ENCODE measurements at places on chromosomes 12 and 14.

DNA sequence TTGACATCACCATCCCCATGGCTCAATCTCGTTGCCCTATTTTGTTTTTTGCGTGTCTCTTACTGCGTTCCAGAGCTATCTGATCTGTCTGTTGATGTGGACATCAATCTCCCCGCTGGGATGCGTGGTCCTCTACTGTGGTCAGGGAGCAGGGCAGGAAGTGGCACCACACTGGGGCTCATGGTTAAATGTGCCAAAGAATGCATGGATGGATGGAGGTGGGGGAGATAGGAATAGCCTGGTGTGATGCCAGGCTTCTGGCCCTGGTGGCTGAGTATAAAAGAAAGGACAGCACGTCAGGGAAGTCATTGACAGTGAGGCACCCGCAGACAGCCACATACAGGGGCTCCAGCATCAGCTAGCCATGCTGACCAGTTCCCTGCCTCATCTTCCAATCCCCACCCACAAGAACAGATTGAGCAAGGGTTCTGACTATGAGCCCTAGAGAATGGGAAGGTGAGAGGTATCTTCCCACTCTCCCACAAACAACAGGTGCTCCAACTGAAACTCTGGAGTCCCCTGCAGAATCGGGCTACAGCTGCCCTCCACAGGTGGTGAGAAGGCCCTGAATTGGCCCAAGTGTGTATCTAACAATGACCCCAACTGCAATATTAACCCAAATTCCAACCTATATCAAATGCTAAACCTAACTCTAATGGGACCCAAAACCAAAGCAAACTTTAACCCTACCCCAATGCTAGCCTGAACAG, 2.7 kb upstream of the BEGAIN start:
- DNase-seq, result no peak

GRCh38 chr12:57456145-57456700, 1.1 kb downstream of the INHBE start:
- DNase-seq, result peak; percentile 67

DNA sequence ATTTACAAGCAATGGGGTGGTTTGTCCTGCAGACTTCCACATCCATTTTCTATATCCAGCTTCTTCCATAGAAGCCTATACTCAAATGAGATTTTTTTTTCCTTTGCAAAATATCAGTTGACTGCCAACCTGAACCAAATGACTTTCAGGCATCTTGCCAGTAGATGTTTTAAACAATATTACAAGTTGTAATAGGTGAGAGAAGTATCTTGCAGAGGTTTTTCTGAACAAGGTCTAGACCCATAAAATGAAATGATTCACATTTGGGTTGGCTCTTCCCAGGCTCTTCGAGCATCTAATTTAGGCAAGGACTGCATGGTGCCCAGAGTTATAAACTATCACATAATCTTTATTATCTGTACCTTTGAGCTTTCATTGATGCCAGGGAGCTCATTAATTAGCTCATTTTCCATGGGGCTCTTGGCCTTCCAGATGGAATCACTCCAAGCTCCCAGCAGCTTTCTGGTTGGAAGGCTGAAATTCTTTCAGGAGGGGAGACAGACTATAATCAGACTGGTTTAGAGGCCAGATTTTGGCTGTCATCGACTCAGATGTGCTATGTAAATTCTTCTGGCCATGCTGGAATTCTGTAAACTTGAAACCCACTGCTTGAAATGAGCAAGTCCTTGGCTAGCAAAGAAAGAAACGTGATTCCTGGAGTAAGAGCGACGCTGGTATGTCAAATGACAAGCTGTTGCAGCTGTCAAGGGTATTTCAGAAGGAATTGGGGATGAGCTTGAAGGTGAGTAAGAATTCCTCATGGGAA, 32.2 kb upstream of the DICER1 start:
- no peak for DNase-seq

- DNase-seq, result no peak
These were observed 271.3 kb downstream of the ZFP36L1 start for GRCh38 chr14:68521557-68521901.

DNA sequence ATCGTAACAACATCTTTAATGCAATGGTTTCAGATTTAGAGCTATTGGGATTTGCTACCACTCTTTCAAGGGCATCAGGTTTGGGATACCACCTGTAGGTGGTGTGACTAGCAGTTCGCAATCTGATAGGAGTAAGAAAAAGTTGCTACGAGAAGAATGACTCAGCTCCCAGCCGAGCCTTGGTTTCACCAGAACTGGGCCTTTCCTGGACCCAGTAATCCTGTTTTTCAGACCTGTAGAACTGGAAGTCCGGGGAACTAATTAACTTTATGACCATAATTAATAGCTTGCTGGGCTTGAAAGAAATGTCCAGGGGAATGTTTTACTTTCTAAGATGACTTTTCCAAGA, 770 bp downstream of the ABHD4 start:
- DNase-seq, result peak; percentile 28

- DNase-seq, result no peak
These were observed 2.3 kb upstream of the ANGEL1 start for GRCh38 chr14:76814726-76815645.

DNA sequence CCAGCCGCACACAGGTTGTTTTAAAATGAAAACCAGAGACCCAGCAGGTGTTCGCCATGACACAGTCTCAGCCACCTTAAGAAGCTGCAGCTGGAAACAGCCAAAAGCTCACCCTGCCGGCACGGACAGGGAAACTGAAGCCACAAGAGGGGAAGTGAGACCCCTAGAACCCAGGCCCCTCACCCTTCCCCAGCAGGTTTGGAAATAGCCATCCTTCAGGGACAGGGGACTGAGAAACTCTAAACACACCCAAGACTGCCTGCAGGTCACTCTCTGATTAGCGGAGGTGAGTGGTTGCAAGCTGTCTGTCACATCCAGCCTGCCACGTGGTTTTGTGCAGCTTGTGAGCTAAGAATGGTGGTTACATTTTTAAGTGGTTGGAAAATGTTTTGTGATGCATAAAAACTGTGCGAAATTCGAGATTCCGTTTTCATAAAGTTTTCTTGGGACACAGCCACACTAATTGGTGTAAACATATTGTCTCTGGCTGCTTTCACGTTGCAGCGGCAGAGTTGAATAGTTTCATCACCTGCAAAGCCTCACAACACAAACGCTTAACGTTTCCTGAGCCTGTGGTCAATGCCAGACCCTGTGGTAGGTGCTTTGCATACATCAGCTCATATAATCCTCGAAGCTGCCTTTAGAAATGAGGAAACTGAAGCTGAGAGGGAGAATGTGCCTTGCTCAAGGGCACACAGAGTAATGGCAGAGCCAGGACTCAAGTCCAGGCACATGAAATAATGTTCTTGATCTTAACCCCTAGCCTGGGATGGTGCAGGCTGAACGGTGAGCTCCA, 1.7 kb upstream of the SELPLG start:
- DNase-seq, result peak; percentile 52

- no peak for DNase-seq
These were observed 151.1 kb downstream of the DACT1 start for GRCh38 chr14:58788655-58789503.

GRCh38 chr12:120760349-120761254, 35.0 kb downstream of the ACADS start:
- peak; percentile 31 for DNase-seq

DNA sequence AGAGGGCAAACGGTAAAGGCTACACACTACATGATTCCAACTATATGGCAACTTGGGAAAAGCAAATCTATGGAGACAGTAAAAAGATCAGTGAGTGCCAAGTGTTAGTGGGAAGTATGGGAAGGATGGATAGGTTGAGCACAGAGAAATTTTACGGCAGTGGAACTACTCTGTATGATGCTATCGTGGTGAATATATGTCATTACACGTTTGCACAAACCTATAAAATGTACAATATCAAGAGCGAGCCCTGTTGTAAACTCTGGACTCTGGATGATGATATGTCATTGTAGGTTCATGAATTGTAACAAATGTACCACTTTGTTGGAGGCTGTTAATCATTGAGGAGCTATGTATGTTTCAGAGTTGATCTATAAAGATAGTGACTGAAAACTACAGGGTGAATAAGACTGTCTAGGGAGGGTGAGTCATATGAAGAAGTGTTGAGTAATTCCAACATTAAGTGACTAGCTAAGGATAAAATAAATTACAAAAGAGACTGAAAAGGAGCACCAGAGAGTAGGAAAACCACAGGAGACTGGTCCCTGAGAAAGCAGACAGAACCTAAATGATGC, 349.2 kb upstream of the LMO3 start:
- DNase-seq, result no peak

DNA sequence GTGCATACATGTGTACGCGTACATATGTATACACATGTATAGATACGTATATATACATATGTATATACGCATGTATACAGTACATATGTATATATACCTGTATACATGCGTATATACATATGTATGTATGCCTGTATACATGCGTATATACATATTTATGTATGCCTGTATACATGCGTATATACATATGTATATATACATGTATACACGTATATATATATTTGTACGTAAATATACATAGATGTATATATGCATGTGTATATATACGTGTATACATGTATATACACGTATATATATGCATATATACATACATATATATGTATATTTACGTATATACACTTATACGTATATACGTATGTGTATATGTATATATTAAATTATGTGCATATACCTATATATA, 93.9 kb upstream of the ABCD2 start:
- DNase-seq, result no peak

- peak; percentile 74 for DNase-seq
These were observed 9.3 kb downstream of the PGF start for GRCh38 chr14:74945852-74946658.

- no peak for DNase-seq
These were observed 449 bp upstream of the GLT8D2 start for GRCh38 chr12:104050436-104050835.

DNA sequence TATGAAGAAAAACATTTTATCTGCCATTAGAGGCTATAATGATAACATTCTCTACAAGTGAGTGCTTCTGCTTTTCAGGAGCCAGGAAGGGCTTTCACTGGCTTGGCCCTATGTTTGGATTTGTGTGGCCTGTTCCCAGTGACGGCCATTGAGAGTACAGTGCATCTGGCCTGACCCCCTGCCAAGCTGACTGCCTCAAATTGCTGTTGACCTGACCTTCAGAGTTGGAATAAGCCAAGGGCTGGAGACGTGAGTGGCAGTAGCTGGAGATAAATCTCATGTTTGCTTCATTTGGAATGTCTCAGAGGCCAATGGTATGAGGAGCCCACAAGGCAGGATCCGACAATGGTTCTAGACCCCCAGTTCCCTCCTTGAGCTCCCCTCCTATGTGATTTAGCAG, 28.3 kb upstream of the PLEKHG7 start:
- no peak for DNase-seq

GRCh38 chr12:104406164-104406563, 50.6 kb upstream of the CHST11 start:
- DNase-seq, result no peak

GRCh38 chr12:105337391-105337790, 6.9 kb downstream of the C12orf75 start:
- DNase-seq, result peak; percentile 10

- peak; percentile 29 for DNase-seq
These were observed 20.5 kb upstream of the FAM181A start for GRCh38 chr14:93906341-93907329.

DNA sequence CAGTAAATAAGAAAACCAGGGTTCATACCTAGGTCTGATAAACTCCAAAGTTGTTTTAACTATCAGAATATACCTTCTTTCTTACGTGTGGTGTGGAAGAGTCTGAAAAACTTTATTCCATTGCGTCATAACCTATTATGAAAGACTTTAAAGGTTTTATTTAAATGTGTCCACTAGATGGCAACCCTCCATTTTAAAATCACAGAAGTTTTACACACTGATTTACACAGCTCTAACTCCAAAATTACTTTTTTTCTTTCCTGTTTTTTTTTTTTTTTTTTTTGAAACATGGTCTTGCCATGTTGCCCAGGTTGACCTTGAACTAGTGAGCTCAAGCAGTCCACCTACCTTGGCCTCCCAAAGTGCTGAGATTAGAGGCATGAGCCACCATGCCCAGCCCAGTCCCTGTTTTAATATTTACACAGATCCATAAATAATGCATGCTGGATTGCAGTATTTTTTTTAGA, 17.3 kb upstream of the TMPRSS12 start:
- DNase-seq, result peak; percentile 72

DNA sequence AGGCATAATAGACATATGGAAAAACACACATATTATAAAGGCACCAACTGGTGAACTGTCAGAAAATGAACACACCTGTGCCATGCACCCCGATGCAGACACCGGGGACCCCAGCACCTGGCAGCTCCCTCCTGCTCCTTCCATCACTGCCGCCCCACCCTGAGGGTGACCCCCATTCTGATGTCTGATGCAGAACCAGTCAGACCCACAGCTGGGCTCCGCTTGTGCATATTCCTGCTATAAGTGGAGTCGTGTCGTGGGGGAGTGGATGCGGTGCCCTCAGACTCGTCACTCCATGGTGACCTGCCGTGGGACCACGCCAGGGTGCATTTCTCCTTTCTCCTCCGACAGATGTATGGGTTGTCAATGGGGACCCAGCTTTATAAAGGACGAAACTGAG, 45.7 kb upstream of the MEG3 start:
- no peak for DNase-seq

GRCh38 chr12:42130672-42131402, 13.8 kb downstream of the GXYLT1 start:
- DNase-seq, result no peak

- no peak for DNase-seq
These were observed 97.8 kb downstream of the ETNK1 start for GRCh38 chr12:22722779-22723178.

- no peak for DNase-seq
These were observed 49.8 kb downstream of the B4GALNT3 start for GRCh38 chr12:509500-509899.

DNA sequence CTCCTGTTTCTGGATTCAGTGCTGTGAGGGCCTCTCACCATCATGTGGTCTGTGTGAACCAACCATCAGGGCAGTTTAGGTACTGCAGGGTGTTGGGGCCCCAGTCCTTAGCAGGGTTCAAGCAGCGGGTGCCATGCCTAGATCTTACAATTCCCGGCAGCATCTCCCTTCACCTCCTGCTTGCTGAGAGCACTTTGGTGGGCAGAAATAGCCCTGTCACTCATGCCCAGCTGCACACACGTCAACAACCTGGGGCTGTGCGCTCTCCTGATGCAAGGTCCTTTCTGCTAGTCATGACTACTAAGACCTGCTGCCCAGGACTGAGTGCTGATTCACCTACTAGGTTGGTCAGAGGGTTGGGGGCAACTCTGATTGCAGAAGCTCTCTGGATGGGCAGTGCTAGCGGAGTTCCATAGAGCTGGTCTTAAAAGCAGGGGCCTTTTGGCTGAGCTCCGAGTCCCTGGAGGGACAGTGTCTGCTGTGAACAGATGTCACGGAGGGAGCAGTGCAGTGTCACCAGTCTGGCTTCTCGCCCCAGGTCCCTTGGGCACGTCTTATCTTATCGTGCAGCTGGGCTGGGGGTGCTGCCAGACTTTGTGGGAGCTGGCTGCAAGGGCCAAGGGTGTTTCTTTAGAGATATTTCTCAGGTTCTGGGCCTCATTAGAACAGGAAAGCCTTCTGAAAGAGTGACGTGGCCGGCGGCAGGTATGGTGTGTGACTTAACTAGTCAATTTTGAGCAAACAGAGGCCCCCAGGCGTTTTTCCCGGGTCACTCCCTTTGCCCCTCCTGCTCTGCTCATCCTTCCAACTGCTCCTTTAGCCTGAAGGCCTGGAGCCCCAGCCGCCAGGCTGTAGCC, 71.8 kb downstream of the NINJ2 start:
- no peak for DNase-seq

Data from CD4-positive, alpha-beta T cell treated with Interleukin-4 for 1 hour (primary cell).